CD4-positive, alpha-beta T cell (primary cell): ENCODE measurements at places on chromosomes 1 and 21.

GRCh38 chr1:233294913-233295236 is 650 bp downstream of the PCNX2 start:
- DNase-seq, result peak; percentile 29

- no peak for DNase-seq
These were observed 162.4 kb downstream of the PAPPA2 start for GRCh38 chr1:176625365-176625764.

- DNase-seq, result no peak
These were observed 4.2 kb upstream of the RXRG start for GRCh38 chr1:165449131-165449530.

GRCh38 chr1:237736372-237737029 is 154.2 kb downstream of the ZP4 start:
- DNase-seq, result no peak

DNA sequence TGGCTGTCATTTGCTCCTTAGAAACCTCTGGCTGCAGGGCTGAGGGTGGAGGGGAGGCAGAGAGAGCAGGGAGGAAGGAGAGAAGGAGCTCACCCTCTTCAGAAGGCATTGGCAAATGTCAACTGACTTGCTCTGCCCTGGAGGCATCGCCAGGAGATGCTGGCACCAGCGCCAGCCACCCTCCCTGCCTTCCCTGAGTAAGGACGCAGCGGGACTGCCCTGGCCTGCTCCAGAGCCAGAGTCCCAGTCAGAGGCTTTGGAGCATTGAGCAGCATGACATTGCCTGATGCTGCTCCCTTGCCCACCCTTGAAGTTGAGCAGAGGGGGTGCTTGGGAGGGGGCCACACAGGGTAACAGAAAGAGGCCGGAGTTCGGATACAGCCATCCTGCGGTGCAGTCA is 62.3 kb downstream of the DISP3 start:
- DNase-seq, result no peak

DNA sequence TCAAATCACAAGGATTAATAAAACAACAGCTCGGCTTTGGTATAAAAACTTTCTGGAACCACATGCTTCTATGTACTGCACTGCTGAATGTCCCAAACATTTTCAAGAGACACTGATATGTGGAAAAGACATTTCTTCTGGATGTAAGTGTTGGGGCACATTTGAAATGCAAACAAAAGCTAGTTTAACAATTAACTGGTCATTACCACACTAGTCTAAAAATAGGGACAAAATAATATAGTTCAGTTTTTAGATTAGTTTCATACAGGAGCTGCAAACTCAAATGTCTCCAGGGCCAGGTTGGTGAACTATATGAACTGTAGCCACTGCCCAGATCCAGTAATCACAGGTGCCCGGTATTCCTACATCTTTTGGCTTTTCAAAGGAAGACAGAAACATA is 3.2 kb downstream of the IL23R start:
- DNase-seq, result no peak

DNA sequence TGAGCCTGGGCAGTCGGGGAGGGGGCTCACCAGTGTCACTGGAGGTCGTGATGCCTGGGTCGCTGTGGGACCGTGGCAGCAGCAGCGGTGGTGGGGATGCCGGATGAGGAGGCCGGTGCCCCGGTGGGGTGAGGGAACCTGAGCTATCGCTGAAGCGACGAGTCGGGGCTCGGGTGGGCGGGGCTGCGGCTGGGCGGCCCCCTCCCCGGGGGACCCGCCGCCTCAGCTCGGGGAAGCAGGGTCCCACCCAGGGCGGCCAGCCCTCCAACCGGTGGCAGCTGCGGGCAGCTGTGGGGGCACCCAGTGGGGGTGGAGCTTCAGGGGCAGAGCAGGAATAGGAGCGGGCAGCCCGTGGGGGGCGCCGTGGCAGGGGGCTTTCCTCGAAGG is 5.0 kb downstream of the ENTREP3 start:
- no peak for DNase-seq

- no peak for DNase-seq
These were observed 682.4 kb upstream of the ADAMTS5 start for GRCh38 chr21:27649323-27649722.

- DNase-seq, result no peak
These were observed 20.7 kb downstream of the ZNF695 start for GRCh38 chr1:246987083-246987690.

- DNase-seq, result no peak
These were observed 380.1 kb downstream of the NUF2 start for GRCh38 chr1:163701783-163702374.

DNA sequence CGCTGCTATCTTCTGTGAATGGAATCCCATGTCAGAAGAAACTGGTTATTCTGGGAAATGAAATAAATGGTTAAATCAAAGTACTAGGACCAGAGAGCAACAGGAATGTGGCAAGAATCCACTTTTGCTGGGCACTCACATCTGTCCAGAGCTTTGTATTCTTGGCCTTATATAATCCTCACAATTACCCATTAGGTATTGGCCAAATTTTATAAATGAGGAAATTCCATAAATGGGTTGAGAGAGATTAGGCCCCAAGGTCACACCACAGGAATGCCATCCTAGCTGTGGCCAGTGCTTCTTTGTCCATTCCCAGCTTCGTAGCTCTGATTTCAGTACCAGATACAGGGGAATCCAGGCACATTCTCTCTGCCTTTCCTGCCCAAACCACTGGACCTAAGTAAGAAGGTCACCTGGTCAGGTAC is 76.1 kb upstream of the HOOK1 start:
- no peak for DNase-seq

DNA sequence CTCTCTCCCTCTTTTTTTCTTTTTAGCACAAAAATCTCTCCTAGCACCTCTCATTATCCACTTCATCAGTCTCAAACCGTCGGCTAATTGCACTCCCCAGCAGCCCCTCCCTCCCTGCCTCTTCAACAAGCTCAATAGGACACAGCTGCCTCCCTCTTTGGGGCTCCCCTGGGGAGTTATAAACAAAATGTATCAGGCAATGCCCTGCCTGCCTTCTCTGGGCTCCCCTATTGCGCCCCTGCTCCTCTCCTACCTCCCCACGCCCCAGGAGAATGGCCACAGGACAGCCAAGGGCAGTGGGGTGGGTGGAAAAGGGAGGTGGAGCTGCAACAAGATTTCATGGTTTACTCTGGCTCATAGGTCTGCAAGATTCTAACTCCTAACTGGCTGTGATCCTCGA is 147.1 kb upstream of the GRIK3 start:
- no peak for DNase-seq
